ENCODE measurements at places on chromosomes 5 and 9.

- DNase-seq: no peak
Observed at GRCh38 chr5:98513380-98513779, 260.1 kb upstream of the RGMB start.

DNA sequence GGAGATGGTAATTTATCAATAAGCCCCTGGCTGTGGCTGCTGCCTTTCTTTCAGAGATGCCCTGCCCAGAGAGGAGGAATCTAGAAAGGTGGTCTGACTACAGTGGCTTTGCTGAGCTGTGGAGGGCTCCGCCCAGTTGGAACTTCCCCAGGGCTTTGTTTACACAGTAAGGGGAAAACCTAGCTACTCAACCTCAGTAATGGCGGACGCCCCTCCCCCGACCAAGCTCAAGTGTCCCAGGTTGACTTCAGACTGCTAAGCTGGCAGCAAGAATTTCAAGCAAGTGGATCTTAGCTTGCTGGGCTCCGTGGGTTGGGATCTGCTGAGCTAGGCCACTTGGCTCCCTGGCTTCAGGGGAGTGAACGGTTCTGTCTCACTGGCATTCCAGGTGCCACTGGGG, 865.4 kb upstream of the ACO1 start:
- DNase-seq: no peak

DNA sequence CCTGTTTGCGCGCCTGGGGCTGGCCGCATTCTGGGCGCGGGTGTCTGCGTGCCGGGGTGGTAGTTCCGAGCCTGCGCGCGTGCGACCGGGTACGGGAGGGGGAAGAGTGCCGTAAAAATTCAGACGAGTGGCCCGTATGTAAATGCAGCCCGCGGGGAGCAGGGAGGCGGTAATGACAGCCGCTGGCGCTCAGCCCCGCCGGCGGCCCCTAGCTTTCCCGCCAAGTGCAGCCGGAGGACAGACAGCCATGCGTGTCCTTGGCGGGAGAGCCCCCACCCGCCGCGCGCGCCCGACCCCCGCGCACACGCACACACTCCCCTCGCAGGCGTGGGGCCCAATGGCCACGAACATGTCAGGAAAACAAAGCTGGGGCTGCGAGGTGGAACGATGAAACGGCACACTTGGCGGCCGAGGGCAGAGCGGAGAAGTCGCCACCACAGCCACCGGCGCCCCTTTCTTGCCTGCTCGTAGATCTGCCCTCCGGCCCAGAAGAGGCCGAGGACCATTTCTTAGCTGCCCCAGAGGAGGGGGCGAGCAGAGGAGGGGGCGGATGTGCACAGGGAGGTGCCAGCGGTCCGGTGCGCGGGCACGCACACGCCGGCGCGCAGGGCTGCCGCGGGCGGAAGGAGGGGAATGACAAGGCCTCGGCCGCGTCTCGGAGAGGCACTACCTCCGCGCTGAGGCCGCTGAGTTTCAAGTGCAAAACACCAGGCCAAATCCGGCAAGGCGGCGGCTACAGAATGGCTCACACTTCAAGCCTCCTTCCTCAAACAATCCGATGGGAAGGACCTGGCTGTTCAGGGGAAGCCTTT, 208.4 kb downstream of the MEF2C start:
- DNase-seq: no peak

DNA sequence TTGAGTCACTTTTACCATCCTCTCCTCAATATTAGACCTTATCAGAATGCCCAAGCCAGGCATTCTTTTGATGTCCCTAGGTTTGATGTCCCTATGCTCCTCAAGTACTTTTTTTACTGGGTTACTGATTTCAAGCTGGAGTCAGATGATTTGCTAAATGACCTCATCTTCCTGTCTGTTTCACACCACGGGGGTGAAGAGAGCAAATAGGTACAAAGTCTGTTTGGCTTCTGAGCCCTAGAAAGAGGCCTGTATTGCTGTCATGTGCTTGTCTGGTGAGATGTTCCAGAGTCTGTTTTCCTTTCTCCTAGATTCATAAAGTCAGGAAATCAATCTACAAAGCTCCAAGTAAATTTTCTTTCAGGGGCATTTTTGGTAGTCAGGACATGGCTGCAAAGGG, 12.7 kb upstream of the DAB2 start:
- no peak for DNase-seq

DNA sequence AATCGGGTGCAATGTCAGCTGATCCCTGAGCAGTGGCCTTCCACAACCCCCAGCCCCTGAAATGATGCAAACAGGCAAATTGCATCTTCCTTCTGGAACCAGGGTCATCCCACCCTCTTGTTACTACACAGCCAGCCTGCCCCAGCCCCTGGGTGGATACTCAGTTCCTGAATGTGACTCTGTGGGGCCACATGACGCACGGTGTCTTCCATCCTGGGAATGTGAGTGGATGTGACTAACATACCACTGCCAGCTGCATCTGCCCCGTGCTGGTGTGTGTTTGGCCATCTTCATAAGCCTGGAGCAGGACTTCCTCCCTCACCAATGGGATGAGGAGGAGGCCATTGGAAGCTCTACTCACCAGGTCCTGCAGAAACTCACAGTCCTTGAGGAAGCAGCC, 257.9 kb upstream of the ADAMTS16 start:
- DNase-seq: no peak

DNA sequence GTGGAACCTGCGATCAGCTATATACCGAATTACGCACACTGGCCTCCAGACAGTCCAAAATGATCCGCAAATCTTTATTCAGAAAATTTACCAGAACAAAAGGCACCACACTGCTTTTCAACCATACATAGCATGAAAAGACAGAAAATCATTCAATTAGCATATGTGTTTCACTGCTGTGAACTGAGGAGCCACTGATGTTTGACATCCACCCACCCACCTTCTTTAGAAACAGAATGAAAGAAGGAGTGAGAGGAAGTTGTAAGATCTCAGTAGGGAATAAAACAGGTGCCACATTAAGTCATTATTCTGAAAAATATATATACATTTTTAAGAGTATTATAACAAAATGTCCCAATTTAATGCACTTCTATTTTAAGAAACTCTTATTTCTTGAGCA, 156.8 kb downstream of the NFIB start:
- DNase-seq: no peak

- no peak for DNase-seq
Observed at GRCh38 chr5:159844267-159845121, 71.8 kb upstream of the ADRA1B start.

DNA sequence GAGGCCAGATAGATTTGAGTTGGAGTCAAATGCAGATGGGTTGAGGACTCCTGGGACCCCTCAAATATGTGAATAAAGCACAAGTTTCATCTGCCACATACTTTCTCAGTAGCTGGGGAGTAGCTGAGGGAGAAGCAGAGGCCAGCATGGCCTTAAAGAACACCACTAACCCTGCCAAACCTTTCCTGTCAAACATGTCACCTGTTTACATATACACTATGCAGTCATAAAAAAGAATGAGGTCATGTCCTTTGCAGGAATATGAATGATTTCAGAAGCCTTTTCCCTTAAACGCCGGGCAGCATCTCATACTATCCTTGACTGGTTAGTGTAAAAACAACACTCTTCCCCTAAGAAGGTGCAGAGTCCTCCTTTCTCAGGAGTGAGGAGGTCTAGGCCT, 25.2 kb upstream of the HSD17B4 start:
- no peak for DNase-seq

GRCh38 chr9:99253134-99253533, 31.1 kb downstream of the SEC61B start:
- DNase-seq: no peak

GRCh38 chr9:18360005-18360404, 113.9 kb upstream of the ADAMTSL1 start:
- no peak for DNase-seq

GRCh38 chr9:6968271-6968670, 210.5 kb downstream of the KDM4C start:
- DNase-seq: no peak

DNA sequence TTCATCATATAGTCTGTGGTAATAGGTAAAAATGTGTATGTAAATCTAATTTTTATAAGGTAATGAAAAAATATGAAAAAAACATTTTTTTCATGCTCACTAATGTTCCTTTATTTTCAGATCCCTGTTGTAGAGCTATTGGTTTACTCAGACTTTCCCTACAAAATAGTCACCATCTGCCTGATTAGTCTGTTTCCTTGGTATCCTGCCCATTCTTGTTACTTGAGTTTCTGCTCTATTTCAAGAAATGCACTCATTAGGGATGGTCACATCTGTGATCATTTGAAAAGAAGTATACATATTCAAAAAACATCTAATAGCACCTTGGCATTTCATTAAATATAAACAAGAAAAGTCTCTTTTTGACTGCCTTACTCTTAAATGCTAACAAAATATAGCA, 21.6 kb upstream of the RASA1 start:
- DNase-seq: no peak

DNA sequence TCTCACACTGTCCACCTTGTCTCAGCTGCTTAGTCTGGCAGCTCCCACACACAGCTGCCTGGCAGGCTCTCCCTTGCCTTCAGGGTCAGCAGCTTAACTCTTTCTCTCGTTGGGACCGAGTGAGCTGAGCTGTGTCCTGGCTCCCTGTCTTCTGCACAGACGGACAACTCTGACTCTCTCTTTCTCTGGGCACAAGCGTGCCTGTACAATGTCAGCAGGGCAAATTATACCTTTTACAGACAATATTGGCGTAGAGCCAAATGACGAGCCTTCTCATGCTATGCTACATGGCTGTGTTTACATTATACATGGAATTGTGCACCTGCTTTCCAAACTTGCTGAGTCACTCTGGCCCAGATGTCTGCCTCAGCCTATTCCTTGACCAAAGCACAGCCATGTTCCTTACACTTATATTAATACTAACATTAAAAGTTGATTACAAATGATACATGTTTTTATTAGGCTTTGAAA, 188.6 kb downstream of the CYLC2 start:
- no peak for DNase-seq

GRCh38 chr9:97911970-97912369, 10.3 kb downstream of the TRMO start:
- no peak for DNase-seq

GRCh38 chr5:14009575-14009974, 65.1 kb upstream of the DNAH5 start:
- no peak for DNase-seq

DNA sequence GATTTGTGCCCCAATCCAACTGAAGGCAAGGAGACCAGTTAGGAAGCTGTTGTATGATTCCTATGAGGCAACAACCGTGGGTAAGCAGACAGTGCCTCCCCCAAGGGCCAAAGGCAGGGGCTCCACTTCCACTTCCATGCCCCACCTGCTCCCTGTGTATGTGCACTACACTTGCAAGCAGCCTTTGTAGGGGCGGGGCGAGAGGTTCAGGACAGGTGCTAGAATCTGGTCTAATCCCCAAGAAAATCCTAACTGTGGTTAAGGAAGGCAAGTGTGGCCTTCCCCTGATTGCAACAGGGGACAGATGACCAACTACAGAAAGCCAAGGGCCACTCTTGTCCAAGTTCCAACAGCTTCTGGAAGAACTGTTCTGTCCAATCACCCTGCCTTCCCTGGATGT, 41.7 kb downstream of the B4GALT1 start:
- DNase-seq: no peak

Measured in stimulated activated CD4-positive, alpha-beta T cell treated with anti-CD3 and anti-CD28 coated beads, Interleukin-12 subunit alpha, Interleukin-12 subunit beta, amount 100 ng/mL, for 4 hours (primary cell).